Activated naive CD4-positive, alpha-beta T cell treated with Interleukin-2 at 50 U/mL for 16 hours (primary cell): ENCODE measurements at places on chromosomes 1 and 21.

DNA sequence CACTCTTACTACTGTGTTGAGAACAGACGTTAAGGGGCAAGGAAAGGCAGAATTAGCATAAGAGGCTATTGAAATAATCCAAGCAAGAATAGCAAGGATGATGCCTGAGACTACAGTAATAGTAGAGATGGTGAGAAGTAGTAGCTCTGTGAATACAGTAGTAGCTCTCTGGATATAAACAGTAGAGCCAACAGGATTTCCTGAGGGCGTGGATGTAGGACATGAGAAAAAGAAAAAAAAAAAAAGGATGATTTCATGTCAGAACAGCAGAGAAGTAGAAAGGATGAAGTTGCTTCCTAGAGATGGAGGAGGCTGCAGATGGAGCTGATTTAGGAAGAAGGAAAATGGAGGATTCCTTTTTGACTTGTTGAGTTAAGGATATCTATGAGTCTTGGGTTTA lies 112.3 kb downstream of the OMA1 start:
- DNase-seq, result no peak

GRCh38 chr1:54273092-54273794 lies 73.3 kb downstream of the MRPL37 start:
- DNase-seq, result no peak

GRCh38 chr1:221793439-221794078 lies 51.7 kb upstream of the DUSP10 start:
- no peak for DNase-seq

- no peak for DNase-seq
These were observed 72.5 kb upstream of the DNAH14 start for GRCh38 chr1:224856973-224857372.

- DNase-seq, result peak; percentile 39
These were observed 60.6 kb downstream of the WNT9A start for GRCh38 chr1:227886993-227887696.

GRCh38 chr1:224113545-224113917 lies 380 bp upstream of the FBXO28 start:
- DNase-seq, result no peak

DNA sequence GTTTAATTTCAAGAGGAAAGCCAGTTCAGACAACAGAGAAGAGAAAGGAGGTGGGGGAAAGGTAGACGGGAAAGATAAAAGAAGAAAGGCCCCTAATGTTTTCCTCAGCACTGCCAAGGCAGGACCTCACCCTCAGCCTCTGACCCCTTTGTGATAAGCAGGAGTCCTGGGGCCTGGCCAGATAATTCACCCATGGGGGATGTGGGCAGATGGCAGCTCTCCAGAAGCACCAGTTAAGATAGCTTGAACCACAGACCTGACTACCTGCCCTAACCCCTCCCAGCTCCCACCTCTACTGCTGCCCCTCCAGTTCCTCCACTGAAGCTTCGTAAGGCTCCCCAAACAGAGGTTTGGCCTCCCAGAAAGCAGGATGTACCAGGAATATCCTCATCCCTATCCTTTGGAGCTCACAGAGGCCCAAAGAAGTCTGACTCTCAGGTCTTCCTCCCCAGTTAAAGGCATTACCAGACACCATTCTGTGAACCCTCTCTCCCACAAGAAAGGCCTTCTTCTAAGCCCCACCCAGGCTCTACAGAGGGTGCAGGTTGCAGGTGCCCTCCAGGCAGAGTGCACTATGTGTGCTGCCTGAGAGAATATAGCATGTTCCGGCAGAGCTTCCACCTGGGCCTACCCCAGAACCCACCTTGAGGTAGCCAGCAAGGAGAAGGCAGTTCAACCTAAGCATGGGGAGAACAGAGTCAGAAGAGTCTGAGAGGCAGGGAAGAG lies 9.2 kb upstream of the SNAPIN start:
- DNase-seq, result no peak

DNA sequence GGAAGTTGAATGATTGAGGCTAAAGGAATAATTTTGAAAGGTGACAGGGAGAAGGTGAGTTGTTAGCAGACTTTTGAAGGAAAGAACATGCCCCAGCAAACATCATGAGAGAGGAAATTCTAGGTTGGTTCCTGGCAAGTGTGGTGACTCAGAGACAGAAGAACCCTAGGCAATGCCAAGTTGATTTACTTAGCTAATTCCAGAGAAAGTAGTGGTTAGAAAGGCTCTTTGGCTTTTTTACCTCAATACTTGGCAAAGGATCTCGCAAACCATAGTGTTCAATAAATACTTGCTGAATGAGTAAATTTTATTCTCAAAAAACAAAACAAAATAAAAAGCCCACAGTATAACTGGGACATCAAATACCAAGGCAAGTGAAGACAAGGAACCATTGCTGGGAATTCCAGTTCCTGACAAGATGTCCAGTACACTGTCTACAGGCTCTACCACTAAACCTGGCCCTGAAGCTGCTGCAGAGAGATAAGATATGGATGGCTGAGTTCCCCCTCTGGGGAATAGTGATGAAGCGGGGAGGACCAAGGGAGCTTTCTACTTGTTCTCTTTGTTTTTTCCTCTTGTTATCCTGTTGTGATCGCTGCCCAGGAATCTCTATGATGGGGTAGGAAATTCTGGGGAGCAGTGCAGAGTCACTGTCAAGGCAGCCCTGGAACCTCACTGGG lies 48.2 kb downstream of the IL12RB2 start:
- DNase-seq, result no peak

DNA sequence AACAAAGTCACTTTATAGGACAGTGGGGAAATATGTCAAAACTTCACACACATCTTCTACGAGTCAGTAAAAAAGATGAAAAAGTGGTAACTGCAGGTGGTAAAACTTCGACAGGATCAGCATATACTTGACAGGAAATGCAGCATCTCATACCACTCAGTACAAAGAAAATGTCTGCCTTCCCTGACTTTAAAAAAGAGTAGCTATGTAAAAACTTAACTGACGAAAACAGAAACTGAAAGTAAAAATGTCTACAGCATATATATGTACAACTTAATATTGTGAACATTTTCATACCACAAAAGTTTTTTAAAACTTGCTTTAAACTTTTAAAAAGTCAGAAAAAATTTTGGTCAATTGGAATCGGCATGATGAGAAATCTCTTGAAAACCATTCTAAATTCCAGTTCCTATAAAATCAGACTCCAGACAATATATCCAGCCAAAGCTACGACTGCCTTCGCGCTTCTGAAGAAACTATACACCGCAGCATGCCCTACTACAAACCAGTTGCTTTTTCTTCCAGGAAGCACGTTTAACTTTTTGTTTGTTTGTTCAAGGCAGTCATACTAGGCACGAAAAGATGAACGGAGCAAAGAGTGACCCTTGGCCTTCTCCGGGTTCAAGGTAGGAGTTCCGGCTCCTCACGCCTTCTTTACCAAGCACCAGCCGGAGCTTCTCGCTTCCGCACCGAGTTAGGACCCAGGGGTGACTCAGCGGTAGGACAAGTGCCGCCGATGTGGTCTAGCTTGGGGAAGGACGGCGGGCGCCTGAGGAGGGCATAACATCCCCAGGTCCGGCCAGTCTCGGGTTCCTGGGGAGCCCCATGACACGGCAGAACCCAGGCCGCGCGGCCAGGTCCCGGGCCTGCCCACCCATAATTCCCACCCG lies 612 bp downstream of the PSMA5 start:
- peak; percentile 71 for DNase-seq

DNA sequence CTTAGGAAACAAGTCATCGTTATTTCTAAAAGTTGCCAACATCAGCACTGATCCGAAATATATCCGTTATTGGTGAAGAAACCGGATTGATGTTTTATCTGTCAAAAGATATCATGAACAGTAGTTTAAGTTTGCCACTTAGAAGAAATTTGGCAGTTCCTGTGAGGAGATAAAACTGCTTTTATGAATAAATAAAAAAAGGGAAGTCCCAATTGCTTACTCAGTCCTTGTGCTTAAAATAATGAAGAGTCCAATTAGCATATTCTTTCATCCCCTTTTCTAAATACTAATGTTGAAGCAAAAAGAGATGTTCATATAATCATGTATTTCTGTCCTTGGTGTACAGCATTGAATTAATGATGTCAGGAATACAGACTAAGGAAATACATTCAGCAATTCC lies 164.6 kb downstream of the NCAM2 start:
- no peak for DNase-seq

DNA sequence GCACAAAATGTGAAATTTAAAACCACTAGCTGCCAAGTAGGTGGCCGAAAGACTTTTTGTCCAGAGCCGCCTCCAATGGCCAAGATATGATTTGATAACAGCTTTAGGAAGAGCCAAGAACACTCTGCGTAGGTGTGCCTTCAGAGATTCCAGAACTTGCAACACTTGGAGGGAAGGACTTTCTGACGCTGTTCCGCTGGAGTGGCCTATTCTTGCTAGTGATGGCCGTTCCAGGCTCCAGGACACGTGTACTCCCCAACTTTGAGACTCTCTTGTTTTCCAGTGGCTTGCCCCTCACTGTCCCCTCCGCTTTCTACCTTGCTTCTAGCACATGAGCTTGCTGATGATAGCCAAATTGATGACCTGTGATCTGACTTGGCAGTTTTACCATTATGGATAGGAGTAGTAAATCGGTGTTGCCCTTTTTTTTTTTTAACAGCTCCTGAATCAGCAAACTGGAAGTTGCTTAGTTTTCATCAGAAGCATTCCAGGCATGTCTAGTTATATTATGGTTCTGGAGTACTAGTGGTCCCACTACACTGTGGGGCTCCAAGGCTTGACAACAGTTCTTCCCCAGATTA lies 1.0 kb downstream of the PRDX6 start:
- no peak for DNase-seq

GRCh38 chr1:153956997-153957715 lies 1.3 kb downstream of the CRTC2 start:
- no peak for DNase-seq

GRCh38 chr21:29389136-29389535 lies 90.4 kb downstream of the BACH1 start:
- no peak for DNase-seq

- DNase-seq, result peak; percentile 86
These were observed 520 bp downstream of the PLEKHN1 start for GRCh38 chr1:966704-967300.

GRCh38 chr1:234776876-234777855 lies 167.2 kb upstream of the IRF2BP2 start:
- DNase-seq, result no peak

- DNase-seq, result peak; percentile 72
These were observed 8.0 kb upstream of the B4GALT3 start for GRCh38 chr1:161185282-161185682.

GRCh38 chr1:151980287-151981177 lies 13.1 kb downstream of the S100A10 start:
- no peak for DNase-seq

DNA sequence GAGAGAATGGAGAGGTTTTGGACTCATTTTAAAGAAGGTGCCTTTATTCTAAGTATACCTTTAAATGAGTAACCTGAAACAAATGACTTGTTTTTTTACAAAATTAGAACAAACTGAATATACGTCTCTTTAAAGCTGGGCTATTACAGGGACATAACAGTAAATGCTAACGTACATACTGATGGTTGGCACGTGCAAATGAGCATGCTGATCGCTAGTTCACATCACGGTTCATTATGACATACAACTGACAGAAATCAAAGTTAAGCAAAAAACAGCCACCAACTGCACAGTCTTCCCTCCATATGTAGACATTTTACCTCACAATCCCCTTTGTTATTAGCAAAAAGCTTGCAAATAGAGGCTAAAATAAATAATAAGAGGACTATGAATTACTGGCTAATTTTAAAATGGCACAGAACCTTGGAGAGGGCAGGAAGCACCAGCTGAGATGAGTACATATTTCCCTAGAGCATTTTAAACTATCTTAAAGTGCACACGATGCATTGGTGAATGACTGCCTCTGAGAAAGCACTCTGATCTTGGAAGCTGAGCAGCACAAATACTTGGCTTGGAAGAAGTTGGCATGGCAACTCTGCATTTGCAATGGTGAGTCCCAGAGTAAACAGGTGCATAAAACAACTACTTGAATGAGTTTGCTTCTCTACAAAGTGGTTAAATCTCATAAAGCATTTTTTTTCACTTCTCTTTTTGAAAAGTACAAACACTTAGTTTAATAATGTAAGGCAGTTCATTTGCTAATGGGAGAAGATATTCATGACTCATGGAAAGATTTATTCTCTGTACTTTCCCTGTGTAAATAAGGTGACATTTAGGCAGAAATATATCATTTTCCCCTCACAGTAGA lies 204.7 kb downstream of the LHX8 start:
- DNase-seq, result no peak

GRCh38 chr1:87393445-87394085 lies 64.9 kb downstream of the LMO4 start:
- no peak for DNase-seq

DNA sequence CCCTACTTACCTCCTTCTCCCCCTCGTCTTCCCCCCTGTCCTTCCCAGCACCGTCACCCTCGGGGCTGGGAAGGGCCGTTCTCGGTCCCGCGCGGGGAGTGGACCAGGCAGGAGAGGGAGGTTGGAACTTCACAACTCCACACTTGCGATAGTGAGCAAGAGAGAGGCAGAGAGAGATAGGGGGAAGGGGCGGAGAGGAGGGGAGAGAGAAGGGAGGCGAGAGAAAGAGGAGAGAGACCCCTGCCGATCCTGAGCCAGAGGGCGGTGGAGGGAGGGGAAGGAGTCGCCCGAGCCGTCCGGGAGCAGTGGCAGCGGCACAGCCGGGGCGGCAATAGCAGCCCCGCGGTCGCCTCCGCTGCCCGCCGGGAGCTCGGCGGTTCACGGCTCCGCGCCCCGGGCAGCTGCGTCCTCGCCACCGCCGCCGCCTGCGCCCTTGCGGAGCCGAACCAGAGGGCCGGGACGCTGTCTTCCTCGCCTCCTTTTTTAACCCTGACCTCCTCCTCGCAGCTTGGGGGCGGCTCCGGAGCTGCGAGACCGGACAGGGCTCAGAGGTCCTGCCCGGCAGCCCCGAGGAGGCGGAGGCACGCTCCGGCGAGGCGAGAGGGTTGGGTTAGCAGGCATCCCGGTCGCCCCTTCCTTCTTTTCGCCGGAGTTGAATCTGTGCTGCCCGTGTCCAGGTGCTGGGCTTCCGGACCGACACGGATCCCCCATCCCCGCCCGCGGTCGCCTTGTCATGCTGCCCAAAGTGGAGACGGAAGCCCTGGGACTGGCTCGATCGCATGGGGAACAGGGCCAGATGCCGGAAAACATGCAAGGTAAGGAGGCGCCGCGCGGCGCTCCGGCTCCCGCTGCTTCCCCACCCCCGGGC lies 11.7 kb downstream of the NR5A2 start:
- no peak for DNase-seq

- no peak for DNase-seq
These were observed 102.2 kb downstream of the BARHL2 start for GRCh38 chr1:90614872-90615271.

DNA sequence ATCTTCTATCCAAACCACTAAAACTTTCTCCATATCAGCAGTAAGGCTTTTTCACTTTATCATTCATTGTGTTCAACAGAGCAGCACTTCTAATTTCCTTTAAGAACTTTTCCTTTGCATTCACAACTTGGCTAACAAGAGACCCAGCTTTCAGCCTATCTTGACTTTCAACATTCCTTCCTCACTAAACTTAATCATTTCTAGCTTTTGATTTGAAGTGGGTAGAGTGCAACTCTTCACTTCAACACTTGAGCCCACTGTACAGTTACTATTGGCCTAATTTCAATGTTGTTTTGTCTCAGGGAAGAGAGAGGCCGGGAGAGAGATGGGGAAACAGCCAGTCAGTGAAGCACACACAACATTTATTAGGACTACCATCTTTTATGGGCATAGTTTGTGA lies 2.0 kb downstream of the UBE2G2 start:
- DNase-seq, result no peak
